ENCODE measurements at places on chromosomes 7 and 10.

DNA sequence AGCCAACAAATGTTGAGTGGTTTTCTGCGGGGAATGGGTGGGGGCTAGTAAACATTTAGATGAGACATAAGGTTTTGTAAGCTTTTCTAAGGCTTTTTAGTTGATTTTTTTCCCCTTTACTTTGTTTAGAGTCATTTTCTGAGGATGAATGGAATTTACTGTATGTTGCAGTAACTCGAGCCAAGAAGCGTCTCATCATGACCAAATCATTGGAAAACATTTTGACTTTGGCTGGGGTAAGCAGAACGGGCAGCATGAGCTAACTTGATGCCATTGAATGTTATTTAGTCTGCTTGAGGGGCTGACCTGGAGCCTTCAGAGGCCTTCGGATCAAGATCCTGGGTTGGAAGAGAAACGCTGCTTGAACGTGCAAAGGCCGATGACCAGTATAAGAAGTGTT is 37.3 kb downstream of the FBH1 start:
- DNase-seq = no peak

GRCh38 chr10:71773221-71773971 is at the start of gene VSIR:
VSIR (minus strand) TSS chr10:71773520; CDS start chr10:71773439, 81 bp downstream.
- peak; percentile 88 for DNase-seq

GRCh38 chr7:50828116-50828515 is 45.4 kb upstream of the GRB10 start:
- DNase-seq = no peak

GRCh38 chr7:2403718-2404648 is 572 bp downstream of the CHST12 start:
- DNase-seq = no peak

GRCh38 chr7:47327698-47328391 is 254.1 kb downstream of the TNS3 start:
- DNase-seq = no peak

DNA sequence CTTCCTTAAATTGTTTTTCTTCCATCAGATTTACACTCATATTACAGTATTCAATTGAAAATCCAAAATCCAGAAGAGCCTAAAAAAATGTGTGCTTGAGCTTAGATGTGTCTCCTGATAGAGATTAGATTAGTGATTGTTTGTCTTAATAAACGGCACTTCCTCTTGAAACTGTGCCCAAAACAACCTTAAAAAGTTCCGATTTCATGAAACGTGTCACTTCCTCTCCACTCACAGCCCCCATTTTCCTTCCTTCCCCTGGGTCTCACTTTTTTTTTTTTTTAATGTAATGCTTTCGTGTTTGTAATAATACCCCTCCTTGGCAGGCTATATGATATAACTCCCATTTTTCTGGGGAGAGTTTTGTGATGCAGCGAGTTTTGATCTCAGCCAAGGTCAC is 114.8 kb upstream of the ADO start:
- DNase-seq = no peak

- DNase-seq = no peak
Measured at GRCh38 chr7:67452516-67453026, 455.9 kb downstream of the TYW1 start.
